ENCODE measurements at places on chromosomes 6 and 20.

- no peak for DNase-seq
These were observed 13.3 kb downstream of the DUSP22 start for GRCh38 chr6:305371-306206.

DNA sequence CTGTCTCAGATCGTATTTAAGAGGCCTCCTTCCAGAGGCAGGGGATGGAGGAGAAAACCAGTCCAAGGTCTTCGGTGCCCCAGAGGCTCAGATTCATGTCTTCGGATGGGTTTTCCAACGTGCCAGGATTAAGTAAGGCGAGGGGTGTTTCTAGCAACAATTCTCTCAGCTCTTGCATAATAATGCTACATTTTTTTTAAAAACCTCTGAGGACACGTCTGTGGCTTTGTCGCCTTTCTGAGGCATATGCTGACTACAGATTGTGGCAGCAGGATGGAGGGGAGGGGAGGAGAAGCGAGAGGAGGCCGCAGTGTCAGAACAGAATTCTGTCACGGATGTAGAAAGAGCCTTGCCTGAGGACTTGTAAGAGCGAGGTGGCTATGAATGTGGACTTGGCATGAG is 17.7 kb upstream of the CCDC167 start:
- DNase-seq = no peak

DNA sequence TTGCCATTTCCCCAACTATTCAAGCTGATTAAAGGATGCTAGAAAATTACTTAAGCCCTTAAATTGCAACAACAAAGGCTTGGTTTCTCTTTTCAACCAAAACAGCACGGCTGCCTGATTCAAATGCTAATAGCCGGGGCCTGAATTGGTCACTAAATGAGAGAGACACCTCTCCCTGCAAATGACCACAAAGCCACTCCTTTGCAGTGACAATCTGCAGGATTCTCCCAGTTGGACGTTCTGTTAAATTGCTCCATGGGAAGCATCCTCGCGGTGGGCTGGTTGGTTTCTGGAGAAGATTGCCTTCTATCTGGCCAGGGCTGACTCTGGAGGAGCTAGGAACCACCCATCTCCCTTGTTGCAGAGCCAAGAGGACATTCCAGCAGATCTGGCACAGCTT is 29.7 kb upstream of the TBXT start:
- no peak for DNase-seq

GRCh38 chr6:170289951-170290295 is 955 bp downstream of the DLL1 start:
- DNase-seq = no peak

- DNase-seq = no peak
These were observed 261.9 kb upstream of the ECI2 start for GRCh38 chr6:4397307-4397706.

GRCh38 chr6:36340618-36341454 is 4.1 kb upstream of the BNIP5 start:
- peak; percentile 59 for DNase-seq

GRCh38 chr6:107727096-107727757 is 96.9 kb downstream of the SCML4 start:
- no peak for DNase-seq

- DNase-seq = peak; percentile 32
These were observed 36.3 kb downstream of the FAM50B start for GRCh38 chr6:3885262-3886036.

DNA sequence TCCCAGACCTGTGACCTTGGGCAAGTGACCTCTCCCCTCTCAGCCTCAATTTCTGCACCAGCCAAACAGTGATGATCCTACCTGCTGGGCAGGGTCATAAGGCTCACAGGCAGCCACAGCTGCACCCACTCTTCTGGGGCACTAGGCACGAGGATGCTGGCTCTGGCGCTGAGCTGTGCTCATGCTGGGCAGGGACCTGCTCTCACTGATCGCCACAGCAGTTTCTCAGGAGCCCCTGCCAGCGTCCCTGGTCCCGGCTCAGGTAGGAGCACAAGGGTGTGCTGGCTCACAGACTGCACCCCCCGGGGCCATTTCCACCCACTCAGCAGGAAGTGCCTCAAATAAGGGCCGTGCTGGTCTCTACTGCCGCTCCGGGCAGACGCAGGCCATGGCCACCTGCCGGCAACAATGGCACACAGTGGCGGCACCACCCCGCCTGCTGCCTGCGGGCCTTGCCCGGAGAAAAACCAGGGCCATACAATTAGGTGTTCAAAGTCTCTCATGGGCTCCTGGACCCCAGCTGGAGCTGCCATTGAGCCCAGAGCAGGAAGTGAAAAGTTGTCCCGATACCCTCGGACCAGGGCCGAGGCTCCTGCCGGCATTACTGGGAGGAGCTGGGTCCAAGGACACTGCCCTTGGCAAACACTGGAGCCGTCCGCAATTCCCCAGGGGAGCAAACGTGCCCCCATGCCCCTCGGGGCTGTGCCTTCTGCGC is 4.6 kb upstream of the CABLES2 start:
- no peak for DNase-seq

GRCh38 chr20:36496707-36497669 is 44.3 kb upstream of the MYL9 start:
- DNase-seq = no peak

DNA sequence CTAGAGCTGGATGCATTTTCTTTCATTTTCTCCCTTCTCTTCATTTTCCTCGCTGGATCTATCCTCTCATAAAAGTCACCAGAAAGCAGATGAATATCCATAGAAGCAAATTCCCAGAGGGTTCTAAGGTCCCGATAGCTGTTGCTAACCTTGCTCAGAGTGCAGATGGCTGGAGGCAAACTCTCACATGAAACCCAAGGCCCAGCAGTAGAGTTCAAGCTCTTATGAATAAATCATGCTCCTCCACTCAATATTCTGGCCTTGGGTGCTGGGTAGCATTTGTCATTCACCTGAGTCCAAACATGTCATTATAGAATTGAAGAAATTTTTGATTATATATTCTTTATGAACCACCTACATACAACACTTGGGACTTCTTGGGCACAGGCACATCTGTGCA is 539.7 kb upstream of the MARCKS start:
- DNase-seq = no peak

- no peak for DNase-seq
These were observed 81.6 kb upstream of the KHDRBS2 start for GRCh38 chr6:62367601-62368000.

- no peak for DNase-seq
These were observed 12.6 kb downstream of the PLCB4 start for GRCh38 chr20:9081423-9081966.

DNA sequence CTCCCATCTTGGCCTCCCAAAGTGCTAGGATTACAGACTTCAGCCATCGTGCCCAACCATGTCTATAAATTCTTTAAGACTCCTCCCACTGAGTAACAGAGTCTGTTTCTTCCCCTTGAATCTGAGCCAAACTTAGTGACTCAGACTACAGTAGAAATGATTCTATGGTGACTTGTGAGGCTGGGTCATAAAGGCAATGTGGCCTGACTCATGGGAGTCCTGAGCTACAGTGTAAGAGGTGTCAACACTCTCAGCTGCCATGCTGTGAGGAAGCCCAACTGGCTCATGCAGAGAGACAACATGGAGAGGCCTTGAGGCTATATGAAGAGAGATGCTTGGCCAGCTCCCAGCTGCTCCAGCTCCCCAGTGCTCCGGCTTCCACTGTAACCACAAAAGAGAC is 5.2 kb upstream of the NRSN2 start:
- peak; percentile 69 for DNase-seq

- peak; percentile 34 for DNase-seq
These were observed 366.7 kb downstream of the SYNE1 start for GRCh38 chr6:152270301-152270925.

GRCh38 chr6:136191606-136192312 is 58.4 kb downstream of the MTFR2 start:
- no peak for DNase-seq

DNA sequence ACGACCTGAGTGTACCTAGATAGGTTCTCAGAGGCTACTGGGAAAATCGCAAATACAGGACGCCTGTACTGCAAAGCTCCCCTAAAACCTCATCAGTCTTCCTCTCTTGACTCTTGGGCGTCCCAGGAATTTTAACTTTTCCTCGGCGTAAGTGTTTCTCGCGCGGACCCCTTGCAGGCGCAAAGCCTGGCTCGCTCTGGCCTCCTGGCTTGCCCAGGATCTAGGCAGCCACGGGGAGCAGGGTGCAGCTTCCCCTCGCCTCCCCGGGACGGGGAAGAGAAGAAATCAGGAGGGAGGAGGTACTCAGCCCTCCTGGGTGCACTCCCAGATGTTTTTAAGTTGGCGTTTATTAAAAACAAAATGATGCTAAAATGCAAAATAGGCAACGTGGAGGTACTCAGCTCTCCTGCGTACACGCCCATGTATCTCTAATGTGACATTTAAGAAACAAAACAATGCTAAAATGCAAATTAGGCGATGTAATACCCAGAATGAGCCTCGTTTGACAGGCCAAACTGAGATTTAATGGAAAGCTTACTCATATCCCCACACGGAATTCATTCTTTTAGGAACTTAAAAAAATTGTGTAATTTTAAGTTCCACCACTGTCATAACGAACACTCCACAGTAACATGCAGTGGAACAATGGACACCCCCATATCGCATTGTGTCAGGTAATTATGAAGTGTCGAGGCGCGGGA is 1.6 kb upstream of the SOBP start:
- DNase-seq = no peak

DNA sequence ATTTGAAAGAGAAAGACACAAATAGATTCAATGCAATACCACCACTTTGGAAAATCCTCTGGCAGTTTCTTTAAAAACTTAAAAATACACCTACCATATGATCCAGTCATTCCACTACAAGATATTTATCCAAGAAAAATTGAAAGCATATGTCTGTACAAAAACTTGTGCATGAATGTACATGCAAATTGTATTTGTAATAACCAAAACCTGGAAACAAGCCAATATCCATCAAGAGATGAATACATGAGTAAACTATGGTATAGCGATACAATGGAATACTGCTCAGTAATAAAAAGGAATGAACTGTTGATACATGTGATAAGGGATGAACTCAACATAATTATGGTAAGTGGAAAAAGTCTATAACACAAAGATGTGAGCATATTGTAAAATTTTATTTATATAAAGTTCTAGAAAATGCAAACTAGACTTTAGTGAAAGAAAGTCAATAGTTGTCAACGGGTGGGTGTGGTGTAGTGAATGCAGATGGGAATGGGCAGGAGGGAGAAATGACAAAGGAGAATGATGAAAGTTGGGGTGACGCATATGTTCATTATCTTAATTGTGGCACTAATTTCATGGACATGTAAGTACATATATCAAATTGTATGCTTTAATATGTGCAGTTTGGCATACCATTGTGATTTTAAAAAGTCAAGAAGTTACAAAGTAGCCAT is 347.5 kb downstream of the SAMD5 start:
- DNase-seq = no peak

Measured in kidney capillary endothelial cell (primary cell).